ENCODE measurements at places on chromosomes 11 and 22.

DNA sequence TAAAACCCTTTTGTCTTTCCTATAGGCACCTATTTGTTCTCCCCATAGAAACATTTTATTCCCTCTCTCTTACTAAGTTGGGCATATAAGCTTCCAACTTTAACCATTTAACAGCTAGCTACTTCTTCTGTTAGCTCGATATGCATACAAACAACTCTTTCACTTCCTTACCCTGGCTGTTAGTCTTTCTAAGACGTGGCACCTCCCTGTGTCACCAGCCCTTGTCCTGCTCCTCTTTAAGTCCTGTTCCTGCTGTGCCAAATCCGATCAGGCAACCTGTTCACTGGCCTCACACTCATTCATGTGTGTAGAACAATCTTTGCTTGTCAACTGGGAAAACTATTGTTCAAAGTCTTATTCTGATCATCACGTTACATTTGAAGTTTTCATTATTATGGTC lies 1376.1 kb upstream of the TENM4 start:
- no peak for DNase-seq

GRCh38 chr11:41989823-41990380 lies 530.5 kb upstream of the LRRC4C start:
- DNase-seq, result no peak

DNA sequence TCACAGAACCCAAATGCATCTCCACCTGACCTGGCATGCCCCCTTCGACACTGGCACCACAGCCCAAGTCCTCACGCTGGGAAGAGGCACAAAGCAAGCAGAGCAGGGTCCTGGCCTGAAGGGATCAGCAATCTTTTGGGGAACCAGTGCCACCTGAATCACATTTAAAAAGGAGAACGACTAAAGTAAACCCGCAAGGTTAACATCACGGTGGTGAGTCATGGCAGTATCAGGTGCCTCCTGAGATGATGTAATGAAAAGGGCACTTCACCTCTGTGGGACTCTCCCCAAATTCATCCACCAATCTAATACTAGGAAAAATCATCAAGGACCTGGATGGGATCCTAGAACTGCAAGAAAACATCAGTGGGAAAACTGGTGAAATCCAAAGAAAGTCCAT lies 44.9 kb downstream of the PACSIN2 start:
- no peak for DNase-seq

- DNase-seq, result no peak
These were observed at the start of gene OR51B5 for GRCh38 chr11:5343474-5344335. Gene OR51B5 (minus strand): TSS chr11:5343524. CDS start chr11:5343524, 0 bp downstream.

DNA sequence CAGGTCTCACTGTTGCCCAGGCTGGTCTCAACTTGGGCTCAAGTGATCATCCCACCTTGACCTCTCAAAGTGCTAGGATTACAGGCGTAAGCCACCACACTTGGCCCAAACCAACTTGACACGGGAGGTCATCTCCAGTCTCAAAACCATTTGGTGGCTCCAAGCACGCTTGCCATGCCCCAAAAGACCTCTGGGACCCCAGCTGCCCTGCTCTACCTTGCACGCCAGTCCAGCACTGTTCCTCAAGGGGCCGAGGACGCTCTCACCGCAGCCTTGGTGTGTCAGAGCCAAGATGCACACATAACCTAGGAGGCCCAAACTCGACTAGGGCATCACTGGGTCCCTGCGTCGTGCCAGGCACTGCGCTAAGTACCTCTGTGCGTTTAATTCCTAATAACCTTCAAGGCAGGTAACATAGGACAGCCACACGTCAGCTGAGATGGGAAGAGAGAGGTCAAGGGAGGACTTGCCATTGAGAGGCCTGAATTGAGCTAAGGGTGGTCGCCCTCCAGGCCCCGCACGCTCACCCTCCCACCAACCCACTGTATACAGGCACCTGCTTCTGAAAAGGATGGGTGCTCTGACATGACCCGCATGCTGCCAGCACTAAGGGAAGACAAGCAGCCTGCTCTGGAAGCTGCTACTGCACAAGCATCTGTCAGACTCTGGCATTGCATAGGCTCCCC lies 4.6 kb upstream of the GAS2L1 start:
- no peak for DNase-seq

Measured in activated T-cell treated with anti-CD3 and anti-CD28 coated beads for 48 hours (primary cell).